Neural crest cell (in vitro differentiated cells): ENCODE measurements at places on chromosomes 2 and 18.

- no peak for DNase-seq
Measured at GRCh38 chr18:2326999-2327398, 244.3 kb downstream of the METTL4 start.

GRCh38 chr2:120762341-120763061, 26.8 kb downstream of the GLI2 start:
- no peak for DNase-seq

GRCh38 chr2:235234736-235235135, 259.1 kb upstream of the AGAP1 start:
- no peak for DNase-seq

DNA sequence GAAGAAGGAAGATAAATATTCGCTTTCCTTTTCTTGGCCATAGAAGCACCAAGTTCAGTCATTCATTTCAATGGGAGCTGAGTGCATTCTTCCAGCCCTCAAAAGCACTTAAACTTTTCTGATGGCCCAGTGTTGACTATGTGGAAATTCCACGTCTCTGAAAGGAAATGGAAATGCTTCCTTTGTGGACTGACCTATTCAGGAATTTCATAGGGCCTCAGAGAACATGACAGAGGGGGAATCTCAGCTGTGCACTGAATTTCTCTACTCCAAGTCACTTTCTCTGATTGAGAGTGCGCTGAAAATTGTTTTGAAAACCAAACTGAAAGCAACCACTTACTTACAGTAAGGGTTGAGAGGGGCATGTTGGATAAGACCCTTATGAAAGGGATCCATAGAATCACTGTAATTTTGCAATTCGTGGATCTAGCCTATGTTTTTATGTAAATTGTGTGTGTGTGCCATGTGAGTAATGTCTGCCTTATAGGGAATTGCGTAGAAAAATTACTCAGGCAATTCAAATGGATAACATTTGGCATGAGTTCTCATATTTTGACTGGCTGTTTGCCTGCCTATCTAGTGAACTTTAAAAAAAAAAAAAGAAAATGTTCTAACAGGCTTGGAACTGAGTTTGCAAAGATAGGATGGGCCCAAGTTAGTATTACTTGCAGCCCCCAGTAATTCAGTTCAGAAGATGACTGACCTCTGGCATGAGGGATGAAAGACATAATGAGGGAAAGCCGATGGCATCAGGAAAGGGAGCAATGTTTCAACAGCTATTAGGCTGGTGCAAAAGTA, 437.0 kb downstream of the PTPRM start:
- no peak for DNase-seq

DNA sequence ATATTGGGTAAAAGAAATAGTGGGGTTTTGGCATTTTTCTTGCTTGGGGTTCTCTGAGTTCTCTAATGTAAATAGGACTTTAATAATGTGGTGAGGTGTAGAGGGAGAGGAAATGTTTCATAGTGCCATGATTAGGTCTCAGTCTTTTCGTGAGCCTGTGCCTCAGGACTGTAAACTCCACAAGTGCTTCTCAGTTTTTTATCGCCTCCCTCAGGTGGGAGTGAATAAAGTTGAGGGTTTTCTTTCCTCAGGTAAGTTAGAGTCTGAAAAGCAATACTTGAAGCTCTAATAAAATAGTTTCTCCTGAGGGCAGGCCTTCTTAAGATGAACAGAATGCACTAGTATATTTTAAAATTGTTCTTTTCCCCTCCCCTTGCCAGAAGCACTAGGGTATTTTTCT, 243.1 kb upstream of the SETBP1 start:
- DNase-seq = no peak

DNA sequence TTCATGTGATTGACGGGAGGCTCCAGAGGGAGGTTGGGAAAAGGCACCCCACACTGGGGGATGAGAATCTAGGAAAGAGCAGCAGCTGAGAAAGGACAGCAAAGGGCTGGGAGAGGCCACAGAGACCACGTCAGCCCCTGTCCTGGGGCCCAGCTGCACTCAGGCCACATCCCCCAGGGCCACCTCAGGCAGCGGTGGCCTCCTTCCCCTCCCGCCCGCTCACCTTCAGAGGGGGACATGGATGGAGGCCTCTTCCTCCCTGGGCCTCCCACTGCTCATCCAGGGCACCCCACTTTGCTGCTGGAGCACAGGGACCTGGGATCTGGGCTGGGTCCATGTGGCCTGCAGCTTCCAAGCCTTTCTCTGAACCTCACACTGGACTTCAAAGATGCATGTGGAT, 199.8 kb upstream of the HDAC4 start:
- no peak for DNase-seq

- DNase-seq = no peak
Measured at GRCh38 chr2:234770031-234770506, 181.7 kb upstream of the SH3BP4 start.

GRCh38 chr18:56492136-56492535, 146.3 kb downstream of the TXNL1 start:
- no peak for DNase-seq
